ENCODE measurements at places on chromosomes 1 and 21.

DNA sequence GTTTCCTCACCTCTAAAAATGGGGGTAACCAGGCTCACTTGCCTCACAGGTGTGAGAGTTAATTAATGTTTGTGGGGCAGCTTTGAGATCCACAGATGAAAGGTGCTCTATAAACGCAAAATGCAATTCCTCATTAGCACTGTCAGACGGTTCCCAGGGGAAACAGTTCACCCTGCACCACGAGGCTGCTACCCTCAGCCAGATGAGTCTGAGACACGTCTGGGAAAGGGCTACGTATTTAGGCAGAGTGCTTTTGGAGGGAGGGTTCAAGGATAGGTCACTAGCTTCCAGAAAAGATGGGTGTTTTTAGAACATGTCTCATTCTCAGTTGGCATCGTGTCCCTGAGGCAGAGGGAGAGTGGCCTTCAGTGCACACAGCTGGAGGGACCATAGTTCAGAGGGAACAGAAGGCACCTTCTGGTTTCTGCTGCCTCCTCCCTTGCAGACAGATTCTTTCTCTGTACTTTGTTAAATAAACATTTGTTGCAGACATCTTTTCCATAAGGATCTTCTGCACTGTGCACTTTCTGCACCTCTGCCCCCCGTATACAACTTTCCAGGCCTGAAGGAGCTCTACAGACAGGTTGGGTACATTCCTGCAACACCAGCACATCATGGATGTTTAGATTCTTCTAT, 139.9 kb downstream of the CLIC6 start:
- DNase-seq, result no peak

- DNase-seq, result no peak
Measured at GRCh38 chr1:101382135-101382534, 145.3 kb downstream of the S1PR1 start.

DNA sequence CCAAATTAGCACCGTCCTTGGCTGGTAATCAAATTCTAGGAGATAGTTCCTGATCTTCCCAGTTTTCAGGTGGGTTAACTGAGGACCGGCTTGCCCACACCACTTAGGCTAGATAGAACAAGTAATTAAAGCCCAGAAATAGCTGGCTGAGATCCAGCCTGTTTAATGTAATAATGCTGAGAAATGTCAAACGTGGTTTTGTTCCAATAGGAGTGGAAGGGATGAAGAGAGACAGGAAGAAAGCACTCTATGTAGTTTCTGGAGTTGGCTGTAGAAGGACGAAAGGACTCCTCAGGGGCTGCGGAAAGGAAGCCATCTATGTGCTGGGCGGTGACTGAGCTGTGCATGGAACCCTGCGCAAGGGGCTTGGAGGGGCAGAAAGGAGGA, 18.6 kb downstream of the NAV1 start:
- DNase-seq, result no peak

GRCh38 chr21:35401476-35401875, 352.4 kb upstream of the RUNX1 start:
- DNase-seq, result no peak

- no peak for DNase-seq
Measured at GRCh38 chr1:182811975-182812722, 22.6 kb downstream of the NPL start.

DNA sequence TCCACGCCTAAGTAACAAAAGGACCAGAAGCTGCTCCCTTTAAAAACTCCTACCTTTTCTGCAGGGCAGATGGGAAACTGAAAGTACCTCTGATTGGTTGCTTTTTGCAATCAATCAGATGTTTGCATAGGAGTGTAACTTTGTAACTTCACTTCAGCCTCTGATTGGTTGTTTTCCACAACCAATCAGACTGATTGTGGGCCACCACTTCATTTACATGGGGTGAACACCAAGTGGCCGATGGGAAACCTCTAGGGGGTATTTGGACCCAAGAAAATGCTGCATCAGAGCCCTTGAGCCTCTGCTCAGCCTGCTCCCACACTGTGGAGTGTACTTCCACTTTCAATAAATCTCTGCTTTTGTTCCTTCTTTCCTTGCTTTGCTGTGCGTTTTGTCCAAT, 32.8 kb upstream of the CD1D start:
- DNase-seq, result no peak

DNA sequence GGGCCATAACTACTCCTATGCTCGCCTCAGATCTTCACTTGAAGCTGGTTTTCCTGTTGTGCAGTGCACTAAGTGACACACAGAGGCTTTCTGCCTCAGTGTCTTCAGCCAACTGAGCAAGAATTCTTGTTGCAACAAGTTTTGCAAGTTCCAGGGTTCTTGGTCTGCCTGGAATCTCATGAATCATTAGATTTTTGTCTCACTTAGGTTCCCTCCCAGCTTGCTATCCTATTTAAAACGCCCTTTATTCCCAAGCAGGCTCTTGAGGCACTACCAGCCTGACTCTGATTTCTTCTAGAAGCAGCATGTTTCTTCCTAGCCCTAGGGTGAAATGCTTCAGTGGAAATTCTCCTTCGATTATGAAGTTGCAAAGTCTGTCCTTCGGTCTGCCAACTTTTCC, 158.8 kb downstream of the C1orf21 start:
- no peak for DNase-seq

GRCh38 chr1:171717062-171717718, 24.7 kb downstream of the VAMP4 start:
- DNase-seq, result no peak

DNA sequence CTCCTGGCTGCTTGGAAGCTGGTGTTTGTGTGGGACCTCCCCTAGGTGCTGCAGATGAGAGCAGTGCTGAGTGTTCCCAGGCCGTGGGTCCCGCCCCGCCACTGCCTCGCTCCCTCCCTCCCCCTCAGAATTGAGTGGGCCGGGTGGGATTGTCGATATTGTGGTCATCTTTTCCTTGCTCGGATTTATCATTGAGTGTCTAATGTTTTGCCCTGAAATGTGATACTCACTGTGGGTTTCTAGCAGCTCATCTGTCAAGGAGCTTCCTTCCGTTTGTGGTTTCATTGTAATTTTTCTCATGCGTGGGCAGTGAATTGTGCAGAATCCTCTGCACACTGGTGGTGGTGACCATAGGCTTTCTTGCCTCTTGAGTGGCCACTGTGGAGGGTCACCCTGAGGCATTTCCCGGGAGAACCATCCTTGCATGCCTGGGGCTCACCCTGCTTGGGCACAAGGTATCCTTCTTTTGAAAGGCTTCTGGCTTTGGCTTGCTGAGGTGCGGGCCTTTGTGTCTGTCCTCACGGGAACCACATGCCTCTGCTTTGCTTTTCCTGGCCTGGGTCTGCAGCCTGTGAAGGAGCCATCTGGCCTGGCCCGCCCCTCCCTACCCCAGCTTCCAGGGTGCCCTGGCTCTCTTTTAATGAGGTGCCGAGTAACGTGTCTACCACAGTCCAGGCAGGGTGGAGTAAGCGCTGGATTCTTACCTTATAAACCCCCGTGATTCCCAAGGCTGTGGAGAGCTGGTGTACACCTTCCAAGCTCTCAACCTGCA, 25.6 kb downstream of the SLX9 start:
- DNase-seq, result no peak

- no peak for DNase-seq
Measured at GRCh38 chr1:156623946-156624813, 5.0 kb downstream of the HAPLN2 start.

GRCh38 chr1:181664543-181664942, 181.2 kb downstream of the CACNA1E start:
- no peak for DNase-seq

GRCh38 chr1:29909962-29910361, 673.6 kb downstream of the PTPRU start:
- no peak for DNase-seq

DNA sequence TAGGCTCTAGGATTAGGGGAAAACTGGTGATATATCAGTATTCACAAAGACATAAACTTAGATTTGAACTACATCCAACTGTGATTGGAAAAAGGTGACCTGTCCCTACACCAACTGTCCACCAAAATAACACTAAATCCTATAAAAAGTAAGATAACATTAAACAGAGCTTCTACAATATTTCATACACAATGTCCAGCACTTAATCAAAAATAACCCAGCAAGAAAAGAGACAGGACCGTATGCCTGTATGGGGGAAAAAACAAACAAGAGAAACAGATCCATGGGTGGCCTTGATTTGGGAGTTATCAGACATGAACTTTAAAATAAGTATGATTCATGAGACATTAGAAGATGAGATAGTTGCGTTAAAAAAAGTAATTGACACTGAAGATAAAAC, 9.7 kb upstream of the COL6A2 start:
- no peak for DNase-seq

DNA sequence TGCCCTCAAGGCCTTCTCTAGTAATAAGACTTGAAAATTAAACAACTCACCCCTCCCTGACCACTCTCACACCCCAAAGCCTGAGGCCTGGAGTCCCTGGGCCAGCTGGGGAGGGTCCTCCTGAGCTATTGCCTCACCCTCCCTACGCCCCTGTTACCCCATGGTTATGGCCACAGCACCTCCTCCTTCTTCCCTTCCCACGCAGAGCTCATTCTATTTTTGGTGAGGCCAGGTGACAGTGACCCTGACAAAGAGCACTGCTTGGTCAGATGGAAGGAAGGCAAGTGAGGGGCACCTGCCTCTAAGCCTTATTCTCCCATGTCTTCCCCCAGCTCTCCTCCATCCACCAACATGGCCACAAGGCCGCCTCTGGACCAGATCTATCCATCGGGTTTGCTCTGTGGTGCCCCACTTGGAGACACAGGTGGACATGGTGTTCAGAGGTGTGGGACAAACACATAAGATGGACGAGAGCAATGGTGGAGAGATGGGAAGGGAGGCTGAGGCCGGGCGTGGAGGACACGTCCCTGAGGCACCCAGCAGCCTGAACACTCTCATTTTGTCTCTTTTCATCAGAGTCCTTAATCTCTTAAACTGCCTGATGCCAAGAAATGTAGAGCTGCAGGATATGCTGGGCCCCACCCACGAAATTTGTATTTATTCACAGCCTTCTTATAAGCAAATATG, 42.6 kb downstream of the FCRL5 start:
- no peak for DNase-seq

- DNase-seq, result no peak
Measured at GRCh38 chr1:229310833-229311232, 32.0 kb downstream of the CCSAP start.

- DNase-seq, result no peak
Measured at GRCh38 chr1:229887043-229887822, 179.8 kb upstream of the GALNT2 start.

DNA sequence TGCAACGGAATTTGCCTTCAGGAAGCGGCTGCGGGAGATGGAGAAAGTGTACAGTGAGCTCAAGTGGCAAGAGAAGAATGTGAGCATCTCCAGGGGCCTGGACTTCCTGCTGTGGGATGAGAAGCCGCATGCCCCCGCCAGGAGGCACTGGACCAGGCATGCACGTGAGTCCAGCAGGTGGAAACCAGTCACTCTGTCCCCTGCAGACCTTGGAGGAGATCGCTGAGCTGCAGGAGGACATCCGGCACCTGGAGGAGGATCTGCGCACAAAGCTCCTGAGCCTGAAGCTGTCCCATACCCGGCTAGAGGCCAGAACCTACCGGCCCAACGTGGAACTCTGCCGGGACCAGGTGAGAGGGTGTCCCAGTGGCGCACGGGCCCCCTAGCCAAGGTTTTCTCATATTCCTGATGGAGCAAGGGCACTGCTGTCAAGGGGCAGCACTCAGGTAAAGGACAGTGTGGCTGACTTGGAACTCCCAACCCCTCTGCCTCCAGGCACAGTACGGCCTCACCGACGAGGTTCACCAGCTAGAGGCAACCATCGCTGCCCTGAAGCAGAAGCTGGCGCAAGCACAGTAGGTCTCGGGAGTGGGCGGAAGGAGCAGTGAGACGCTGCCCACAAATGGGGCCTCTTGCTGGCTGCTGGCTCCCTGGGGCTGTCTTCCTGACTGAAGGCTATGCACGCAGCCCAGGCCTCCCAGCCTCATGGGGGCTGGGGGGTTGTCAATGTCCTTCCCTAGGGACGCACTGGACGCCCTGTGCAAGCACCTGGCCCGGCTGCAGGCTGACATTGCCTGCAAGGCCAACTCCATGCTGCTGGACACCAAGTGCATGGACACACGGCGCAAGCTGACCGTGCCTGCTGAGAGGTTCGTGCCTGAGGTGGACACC, 1.2 kb upstream of the ADPRS start:
- DNase-seq, result no peak

GRCh38 chr1:115811140-115811828, 29.6 kb downstream of the NHLH2 start:
- no peak for DNase-seq

GRCh38 chr21:14957836-14958235, 107.0 kb downstream of the NRIP1 start:
- no peak for DNase-seq

GRCh38 chr1:1051127-1051810, 22.8 kb downstream of the RNF223 start:
- no peak for DNase-seq

GRCh38 chr21:45824546-45825215, 156.9 kb upstream of the COL6A1 start:
- no peak for DNase-seq

GRCh38 chr1:202677433-202677832, 32.8 kb downstream of the SYT2 start:
- no peak for DNase-seq

DNA sequence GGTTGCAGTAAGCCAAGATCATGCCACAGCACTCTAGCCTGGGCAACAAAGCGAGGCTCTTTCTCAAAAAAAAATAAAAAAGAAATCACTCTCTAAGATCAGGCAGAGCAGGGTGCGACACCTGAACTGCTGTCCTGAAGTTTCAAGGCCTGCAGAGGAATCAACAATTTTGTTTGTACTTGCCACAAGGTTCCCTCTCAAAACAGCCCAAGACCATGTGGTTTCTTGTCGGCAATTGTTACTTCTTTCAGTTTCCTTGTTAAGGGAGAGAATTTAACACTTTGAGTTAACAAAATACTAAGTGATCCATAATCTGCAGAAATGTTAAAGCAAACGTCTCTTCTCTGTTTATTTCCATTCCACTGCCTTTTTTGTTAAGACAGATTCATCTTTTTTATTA, 36.5 kb downstream of the MACO1 start:
- DNase-seq, result no peak

- DNase-seq, result no peak
Measured at GRCh38 chr1:36523850-36524249, 41.1 kb upstream of the CSF3R start.

DNA sequence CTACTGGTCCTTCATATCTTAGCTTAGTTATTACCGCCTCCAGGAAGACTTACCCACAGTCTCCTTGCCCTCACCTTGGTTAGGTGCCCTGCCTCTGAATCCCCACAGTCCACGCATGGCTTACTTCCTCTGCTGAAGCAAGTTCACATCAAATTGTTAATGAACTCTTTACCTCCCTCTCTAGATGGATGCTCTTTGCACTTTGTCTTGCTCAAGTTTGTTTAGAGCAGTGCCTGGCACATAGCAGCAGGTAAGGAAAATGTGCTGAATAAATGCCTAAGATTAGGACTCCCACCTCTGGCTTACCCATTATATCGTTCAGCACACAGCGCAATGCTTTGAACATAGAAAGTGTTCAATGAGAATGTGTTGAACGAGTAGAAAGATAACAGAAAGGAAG, 90.5 kb downstream of the BEND5 start:
- DNase-seq, result no peak

DNA sequence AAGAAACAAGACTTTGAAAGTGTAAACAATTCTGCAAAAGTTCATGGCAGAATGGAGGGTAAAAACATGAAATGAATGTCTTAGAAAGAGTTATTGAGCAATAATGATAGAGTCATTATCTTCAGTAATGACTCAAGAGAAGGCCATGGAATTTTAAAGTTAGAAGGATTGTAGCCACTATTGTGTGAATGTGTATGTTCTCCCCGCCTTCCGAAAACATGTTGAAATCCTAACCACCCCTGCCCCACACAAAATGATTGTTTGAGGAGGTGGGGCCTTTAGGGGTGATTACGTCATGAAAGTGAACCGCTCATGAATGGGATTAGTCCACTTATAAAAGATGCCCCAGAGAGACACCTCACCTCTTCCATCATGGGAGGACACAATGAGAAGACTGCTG, 93.8 kb upstream of the CCDC190 start:
- no peak for DNase-seq

Measured in T follicular helper cell (primary cell).